ENCODE measurements at places on chromosomes 1 and 21. TPM values are rescaled to one million over a fixed set of nuclear protein-coding genes. Genes with fewer than 3 reads are reported as not detected.

Gene TNFRSF1B
- 164 TPM for total RNA-seq

Gene GNAT2
- total RNA-seq, result not detected

Gene KCNN3
- total RNA-seq, result 0.09 TPM

Gene COL8A2
- total RNA-seq, result not detected

Gene ERICH3
- not detected for total RNA-seq

Gene TMEM240
- total RNA-seq, result 1.1 TPM

Gene CELA3A
- not detected for total RNA-seq

Gene LDLRAD1
- total RNA-seq, result not detected

Gene TEKT2
- not detected for total RNA-seq

All from T-helper 2 cell treated with Interferon-gamma antibody and Interleukin-4, amounts not matched to agents 100 ng/mL and 5 ng/mL, for 36 hours (primary cell).